ENCODE measurements at places on chromosomes 6 and 20.

DNA sequence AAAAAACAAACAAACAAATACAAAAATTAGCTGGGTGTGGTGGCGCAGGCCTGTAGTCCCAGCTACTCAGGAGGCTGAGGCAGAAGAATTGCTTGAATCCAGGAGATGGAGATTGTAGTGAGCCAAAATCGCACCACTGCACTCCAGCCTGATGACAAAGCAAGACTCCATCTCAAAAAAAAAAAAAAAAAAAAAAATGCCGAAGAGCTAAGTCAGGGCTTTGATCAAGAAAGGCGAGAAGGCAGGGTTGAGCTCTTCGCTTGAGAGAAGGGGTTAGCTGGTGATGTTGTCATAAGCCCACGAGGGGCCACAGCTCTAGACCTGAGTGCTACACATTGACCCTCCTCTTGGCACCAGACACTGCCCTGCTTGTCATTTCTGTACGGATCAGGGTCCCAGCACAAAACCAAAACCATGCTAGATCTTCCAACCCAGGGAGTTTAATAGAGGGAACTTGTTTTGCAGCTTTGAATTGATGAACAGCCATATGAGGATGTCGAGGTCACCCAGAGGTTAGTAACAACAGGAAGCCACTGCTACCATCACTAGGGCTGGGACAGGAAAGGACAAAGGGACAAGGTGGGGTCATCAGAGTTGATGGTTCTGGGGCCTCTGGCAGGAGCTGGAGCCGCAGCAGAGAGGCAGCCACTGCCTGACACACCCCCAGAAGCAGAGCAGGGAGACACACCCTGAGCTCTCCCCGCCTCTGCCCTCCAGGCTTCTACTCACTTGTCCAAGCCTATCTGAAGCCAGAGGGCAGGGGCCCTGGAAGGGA, 122.7 kb downstream of the SNX5 start:
- no peak for DNase-seq

- no peak for DNase-seq
Measured at GRCh38 chr6:122622479-122622878, 12.3 kb downstream of the PKIB start.

DNA sequence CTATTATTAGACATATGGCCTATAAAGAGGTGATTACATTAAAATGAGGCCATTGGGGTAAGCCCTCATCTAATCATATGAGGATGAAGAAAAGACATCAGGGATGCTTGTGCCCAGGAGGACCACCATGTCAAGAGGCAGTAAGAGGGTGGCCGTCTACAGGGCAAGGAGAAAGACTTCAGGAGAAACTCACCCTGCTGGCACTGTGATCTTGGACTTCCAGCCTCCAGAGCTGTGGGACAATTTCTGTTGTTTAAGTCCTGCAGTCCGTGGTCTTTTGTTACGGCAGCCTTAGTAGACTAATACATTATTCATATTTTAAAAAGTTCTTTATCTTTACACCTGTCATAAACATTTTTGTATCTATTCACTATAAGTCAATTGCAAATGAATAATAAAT, 290.0 kb downstream of the PRL start:
- no peak for DNase-seq

DNA sequence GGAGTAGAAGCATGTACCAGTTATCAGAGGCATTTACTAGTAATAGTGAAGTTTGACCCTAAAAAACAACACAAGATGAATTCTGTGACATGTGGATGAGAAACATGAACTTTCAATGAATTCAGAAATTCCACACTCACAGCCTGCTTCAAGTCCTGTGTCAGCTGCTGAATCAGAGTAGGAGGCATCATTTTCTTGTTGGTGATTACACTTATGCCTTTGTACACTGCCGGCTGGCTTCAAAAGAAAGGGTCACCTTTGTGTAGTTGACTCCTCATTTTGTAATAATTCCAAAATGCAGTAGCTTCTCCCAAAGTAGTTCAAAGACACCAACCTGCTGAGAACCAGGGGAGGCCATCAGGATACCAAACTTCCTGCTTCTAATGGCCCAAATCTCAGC, 165.5 kb downstream of the BACH2 start:
- no peak for DNase-seq

Measured in fibroblast of pulmonary artery (primary cell).